ENCODE measurements at places on chromosomes 4 and X. TPM values are rescaled to one million over a fixed set of nuclear protein-coding genes. Genes with fewer than 3 reads are reported as not detected.

The ANOS1 gene
- total RNA-seq, result 1.4 TPM

The CT45A5 gene
- total RNA-seq, result not detected

The POF1B gene
- not detected for total RNA-seq

The BEND4 gene
- total RNA-seq, result 0.29 TPM

The FAM47C gene
- total RNA-seq, result not detected

The CBLL2 gene
- not detected for total RNA-seq

The GYPE gene
- total RNA-seq, result 0.53 TPM

The MAGEA10 gene
- not detected for total RNA-seq

The GUCY1A1 gene
- total RNA-seq, result 0.35 TPM

The SGMS2 gene
- 39.8 TPM for total RNA-seq

The PCYT1B gene
- under 0.01 TPM for total RNA-seq

The RASGEF1B gene
- total RNA-seq, result not detected

The CT45A1 gene
- total RNA-seq, result not detected

The SPATA18 gene
- 9.4 TPM for total RNA-seq

The ARX gene
- total RNA-seq, result not detected

The HSD17B13 gene
- total RNA-seq, result 1.1 TPM

All from myometrial cell (primary cell).